Activated CD4-positive, alpha-beta memory T cell treated with anti-CD3 and anti-CD28 coated beads, Interleukin-2, amount 10 ng/mL, durations not matched to agents 7 days and 5 days (primary cell): ENCODE measurements at places on chromosomes 16 and 17. TPM values are rescaled to one million over a fixed set of nuclear protein-coding genes. Genes with fewer than 3 reads are reported as not detected.

TOX3 gene
- not detected for total RNA-seq

ZNF23 gene
- 7.3 TPM for total RNA-seq

OTOA gene
- total RNA-seq = 0.18 TPM

PSMC3IP gene
- total RNA-seq = 16.1 TPM

MRC2 gene
- 8.9 TPM for total RNA-seq

KRT9 gene
- total RNA-seq = not detected

GRCh38 chr16:2337431-2338296 lies 2.9 kb downstream of the ABCA3 start:
- peak; percentile 13 for DNase-seq
- H3K27ac ChIP-seq = no peak overlapping the region
- H3K4me3 ChIP-seq = peak overlapping the region; percentile 26
- H3K4me1 ChIP-seq = peaks cover 24% of the 10 kb centered on the region

- peak; percentile 60 for DNase-seq
- H3K4me3 ChIP-seq = peak overlapping the region; percentile 71
- peaks cover 23% of the 10 kb centered on the region for H3K36me3 ChIP-seq
Measured at GRCh38 chr16:3188925-3189825, 1.2 kb downstream of the OR1F1 start.

DNA sequence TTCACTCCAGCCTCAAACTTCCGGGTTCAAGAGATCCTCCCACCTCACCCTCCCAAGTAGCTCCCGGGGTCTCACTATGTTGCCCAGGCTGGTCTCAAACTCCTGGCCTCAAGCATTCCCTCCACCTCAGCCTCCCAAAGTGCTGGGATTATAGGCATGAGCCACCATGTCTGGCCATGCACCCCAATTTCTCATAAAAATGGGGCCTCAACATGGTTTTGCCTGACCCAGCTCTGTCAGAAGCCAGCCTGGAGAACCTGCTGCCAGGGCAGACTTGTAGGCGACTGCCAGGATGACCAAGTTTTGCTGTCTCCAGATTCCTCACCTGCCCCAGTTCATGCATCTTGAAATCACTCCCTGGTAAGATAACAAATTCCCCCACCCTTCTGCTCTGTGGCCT lies 82.9 kb downstream of the AIPL1 start:
- no peak for DNase-seq
- no peak overlapping the region for H3K27ac ChIP-seq
- peaks cover 28% of the 10 kb centered on the region for H3K27me3 ChIP-seq
- no peaks in the 10 kb centered on the region for H3K4me1 ChIP-seq

DNA sequence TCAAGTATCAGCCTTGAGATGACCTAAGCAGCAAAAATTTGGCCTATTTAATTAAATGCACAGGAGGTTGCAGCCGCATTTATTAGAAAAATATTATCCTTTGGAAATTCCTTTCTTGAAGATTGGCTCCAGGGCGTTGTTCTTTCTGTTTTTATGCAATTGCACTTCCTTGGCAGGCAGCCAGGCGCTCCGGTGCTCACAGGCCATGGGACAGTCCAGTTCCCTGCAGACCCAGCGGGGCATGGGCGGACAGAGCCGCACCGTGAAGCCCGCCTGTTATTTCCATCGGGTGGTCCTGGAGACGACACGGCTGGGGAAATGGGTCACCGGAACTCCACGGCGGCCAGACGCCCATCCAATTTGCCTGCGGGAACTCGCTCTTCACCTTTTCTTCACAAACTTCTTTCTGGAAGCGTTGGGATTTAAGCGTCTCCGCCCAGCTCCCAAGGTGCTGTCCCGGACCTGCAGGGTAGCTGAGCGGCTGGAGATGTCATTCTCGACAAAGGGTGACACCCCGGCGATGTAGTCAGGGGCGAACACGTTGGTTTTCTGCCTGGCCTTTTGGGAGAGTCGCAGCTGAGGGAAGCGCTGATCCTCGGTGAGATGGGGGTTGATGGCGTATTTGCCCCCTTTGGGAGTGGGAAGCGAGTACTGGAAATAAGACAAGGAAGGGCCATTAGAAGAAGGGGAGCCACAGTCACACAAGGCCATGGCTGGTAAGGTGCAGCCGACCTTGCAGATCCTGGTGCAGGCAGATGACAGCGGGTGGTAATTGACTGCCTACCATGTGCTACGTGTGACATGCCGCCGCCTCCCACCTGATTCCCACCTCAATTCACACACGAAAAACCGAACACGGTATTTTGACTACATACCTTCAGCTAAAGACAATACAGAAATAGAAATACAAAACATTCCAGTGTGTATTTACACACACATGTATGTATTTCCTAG lies 12.5 kb downstream of the NOB1 start:
- no peaks in the 10 kb centered on the region for H3K27me3 ChIP-seq
- H3K36me3 ChIP-seq = peaks cover 57% of the 10 kb centered on the region
- no peak overlapping the region for H3K4me3 ChIP-seq
- no peak for DNase-seq

DNA sequence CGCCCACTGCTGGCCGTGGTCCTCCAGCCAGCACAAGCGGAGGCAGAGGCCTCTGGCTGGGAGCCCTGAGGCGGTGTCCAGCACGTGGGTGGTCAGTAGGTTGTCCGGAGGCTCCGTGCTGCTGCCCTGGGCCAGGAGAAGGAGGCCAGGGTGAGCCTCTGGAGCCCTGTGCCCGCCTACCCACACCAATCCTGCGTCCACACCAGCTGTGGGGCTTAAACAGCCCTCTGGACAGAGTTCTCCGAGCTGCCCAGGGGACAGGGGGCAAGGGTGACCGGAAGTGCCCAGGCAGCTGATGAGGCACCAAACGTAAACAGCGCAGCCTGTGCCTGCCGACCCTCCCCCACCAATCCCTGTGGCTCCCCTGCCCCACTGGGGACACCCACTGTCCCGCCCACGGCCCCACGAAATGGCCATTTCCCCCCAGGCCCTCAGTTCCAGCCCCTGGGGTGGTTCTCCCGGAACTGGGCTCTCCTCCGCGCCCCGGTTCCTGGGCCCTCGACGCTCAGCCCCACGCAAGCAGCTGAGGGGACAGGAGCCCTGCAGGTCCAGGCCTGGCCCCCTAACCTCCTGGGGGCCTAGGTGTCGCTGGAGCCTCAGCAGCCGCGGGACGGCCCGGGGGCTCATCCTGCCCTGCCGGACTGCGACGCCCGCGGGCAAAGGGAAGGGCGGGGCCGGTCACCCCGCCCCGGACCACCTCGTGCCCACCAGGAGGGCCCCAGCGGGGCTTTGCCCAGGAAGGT lies 27.9 kb upstream of the DBNDD1 start:
- H3K4me3 ChIP-seq = no peak overlapping the region
- no peaks in the 10 kb centered on the region for H3K27me3 ChIP-seq
- no peaks in the 10 kb centered on the region for H3K36me3 ChIP-seq
- H3K4me1 ChIP-seq = peaks cover 3% of the 10 kb centered on the region

GRCh38 chr16:83953796-83954576 lies 946 bp downstream of the OSGIN1 start:
- peak; percentile 21 for DNase-seq
- peak overlapping the region; percentile 49 for H3K4me3 ChIP-seq
- no peak overlapping the region for H3K27ac ChIP-seq

DNA sequence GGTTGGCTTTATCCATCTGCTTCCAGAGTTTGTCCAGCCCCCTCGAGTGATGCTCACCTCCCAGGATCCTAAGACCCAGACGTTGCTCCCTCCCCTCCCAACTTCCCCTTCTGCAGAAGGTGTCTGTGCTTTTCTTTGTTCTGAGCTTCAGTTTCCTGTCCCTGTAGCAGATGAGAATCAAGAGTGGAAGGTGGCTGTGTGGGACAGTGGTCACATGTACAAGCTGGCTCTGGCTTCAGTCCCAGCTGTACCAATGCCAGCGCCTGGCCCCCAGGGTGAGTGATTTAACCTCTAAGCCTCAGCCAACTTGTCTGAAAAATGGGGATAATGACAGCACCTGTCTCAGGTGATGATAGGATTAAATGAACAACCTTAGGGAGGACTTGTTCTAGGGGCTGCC lies 7.7 kb downstream of the PRR15L start:
- H3K36me3 ChIP-seq = peaks cover 27% of the 10 kb centered on the region
- no peak overlapping the region for H3K27ac ChIP-seq
- no peaks in the 10 kb centered on the region for H3K27me3 ChIP-seq
- H3K4me3 ChIP-seq = no peak overlapping the region
- DNase-seq = no peak

DNA sequence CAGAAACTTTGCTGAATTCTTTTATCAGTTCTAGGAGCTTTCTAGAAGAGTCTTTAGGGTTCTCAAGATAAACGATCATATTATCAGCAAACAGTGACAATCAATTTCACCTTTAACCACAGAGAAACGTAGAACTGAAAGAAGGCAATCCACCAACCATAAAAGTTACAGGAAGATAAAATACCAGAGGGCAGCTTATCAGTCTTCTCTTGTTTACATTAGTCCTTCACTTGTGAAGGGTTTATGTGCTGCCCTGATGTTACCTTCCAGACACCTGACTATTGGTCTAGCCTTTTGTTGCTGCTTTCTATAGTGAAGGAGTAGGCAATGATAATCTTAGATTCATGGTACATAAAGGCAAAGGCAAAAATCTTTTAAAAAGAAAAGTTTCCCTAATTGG lies 73.2 kb upstream of the EFCAB3 start:
- no peak for DNase-seq
- no peak overlapping the region for H3K4me3 ChIP-seq
- peaks cover 43% of the 10 kb centered on the region for H3K27me3 ChIP-seq
- no peaks in the 10 kb centered on the region for H3K36me3 ChIP-seq

DNA sequence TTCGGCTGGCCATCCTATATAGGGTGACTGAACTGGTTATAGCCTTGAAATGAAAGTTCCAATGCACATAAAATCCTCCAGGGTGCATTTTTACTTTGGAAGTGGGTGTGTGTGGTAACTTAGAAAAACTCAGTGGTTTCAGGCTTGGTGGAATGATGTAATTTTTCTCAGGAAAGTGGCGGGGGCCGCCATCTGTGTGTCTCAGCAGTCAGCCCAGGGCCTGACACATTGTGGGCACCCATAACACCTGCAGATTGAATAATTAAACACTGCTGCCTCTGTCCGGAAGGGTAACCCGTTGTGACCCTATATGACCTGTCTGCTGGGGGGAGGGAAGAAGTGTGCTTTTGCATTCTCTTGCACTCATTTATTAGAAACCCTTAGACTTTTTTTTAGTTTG lies 2.2 kb upstream of the PDP2 start:
- no peak overlapping the region for H3K4me3 ChIP-seq
- peaks cover 65% of the 10 kb centered on the region for H3K4me1 ChIP-seq
- peak; percentile 57 for DNase-seq
- H3K36me3 ChIP-seq = peaks cover 9% of the 10 kb centered on the region
- no peaks in the 10 kb centered on the region for H3K27me3 ChIP-seq
- H3K27ac ChIP-seq = peak overlapping the region; percentile 64

DNA sequence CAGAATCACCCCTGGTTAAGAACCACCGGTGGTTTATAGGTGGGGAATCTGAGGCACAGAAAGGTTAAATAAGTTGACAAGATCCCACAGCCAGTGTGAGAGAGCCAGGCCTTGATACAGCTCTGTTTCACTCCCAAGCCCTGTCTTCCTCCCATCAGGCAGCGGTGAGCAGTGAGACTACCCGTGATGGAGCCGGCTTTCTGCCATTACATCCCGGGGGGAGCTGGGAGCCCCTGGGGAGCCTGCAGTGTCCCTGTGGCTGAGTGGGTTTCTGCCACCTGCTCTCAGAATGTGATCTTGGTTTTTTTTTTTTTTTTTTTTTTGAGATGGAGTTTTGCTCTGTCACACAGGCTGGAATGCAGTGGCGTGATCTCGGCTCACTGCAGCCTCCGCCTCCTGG lies 66.4 kb downstream of the ABCC1 start:
- H3K36me3 ChIP-seq = peaks cover 42% of the 10 kb centered on the region
- H3K4me3 ChIP-seq = no peak overlapping the region
- DNase-seq = no peak
- H3K4me1 ChIP-seq = peaks cover 11% of the 10 kb centered on the region

GRCh38 chr16:75761108-75761507 lies 34.8 kb upstream of the CPHXL start:
- no peaks in the 10 kb centered on the region for H3K27me3 ChIP-seq
- peaks cover 11% of the 10 kb centered on the region for H3K4me1 ChIP-seq
- H3K27ac ChIP-seq = peak overlapping the region; percentile 53
- no peaks in the 10 kb centered on the region for H3K36me3 ChIP-seq

DNA sequence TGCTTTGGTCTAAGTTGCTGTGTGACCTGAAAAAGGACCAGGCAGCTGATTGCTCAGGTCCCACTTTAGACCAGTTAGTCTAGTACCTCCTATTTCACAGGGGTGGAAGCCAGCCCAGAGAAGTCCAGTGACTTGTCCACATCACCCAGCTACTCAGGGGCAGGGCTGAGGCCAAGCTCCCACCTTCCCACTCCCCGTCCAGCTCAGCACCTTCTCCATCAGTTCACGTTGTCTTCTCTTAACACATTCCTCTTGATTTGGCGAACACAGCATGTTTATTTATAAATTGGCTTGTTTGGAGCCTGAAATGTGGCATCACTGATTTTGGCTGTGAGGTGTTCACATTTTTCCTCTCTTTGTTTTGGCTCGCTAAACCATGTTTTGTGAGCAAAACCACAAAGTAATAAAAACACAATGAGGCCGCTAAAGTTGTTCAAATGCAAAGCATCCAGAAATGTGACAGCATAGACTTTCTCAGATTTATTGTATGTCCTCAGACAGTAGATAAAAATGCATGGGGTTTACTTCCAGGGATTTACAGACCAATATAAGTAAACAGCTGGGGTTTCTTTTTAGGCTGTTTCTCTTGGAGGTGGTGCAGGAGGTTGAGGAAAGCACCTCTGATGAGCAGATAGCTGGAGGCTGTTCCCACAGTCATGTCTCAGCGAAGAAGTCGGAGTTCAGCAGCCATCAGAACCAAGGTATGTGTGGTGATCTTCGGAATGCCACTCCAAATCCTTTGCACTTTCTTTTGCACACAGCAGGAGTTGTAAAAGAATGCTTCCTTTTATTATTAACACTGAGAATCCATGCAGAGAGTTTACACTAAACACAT lies 88.4 kb downstream of the PLXDC1 start:
- H3K4me3 ChIP-seq = no peak overlapping the region
- no peaks in the 10 kb centered on the region for H3K36me3 ChIP-seq
- no peak overlapping the region for H3K27ac ChIP-seq
- DNase-seq = no peak
- H3K4me1 ChIP-seq = peaks cover 6% of the 10 kb centered on the region

- H3K4me1 ChIP-seq = peaks cover 61% of the 10 kb centered on the region
- DNase-seq = no peak
- no peaks in the 10 kb centered on the region for H3K27me3 ChIP-seq
- peaks cover 66% of the 10 kb centered on the region for H3K36me3 ChIP-seq
Measured at GRCh38 chr17:80793851-80794267, 197.8 kb upstream of the CHMP6 start.

DNA sequence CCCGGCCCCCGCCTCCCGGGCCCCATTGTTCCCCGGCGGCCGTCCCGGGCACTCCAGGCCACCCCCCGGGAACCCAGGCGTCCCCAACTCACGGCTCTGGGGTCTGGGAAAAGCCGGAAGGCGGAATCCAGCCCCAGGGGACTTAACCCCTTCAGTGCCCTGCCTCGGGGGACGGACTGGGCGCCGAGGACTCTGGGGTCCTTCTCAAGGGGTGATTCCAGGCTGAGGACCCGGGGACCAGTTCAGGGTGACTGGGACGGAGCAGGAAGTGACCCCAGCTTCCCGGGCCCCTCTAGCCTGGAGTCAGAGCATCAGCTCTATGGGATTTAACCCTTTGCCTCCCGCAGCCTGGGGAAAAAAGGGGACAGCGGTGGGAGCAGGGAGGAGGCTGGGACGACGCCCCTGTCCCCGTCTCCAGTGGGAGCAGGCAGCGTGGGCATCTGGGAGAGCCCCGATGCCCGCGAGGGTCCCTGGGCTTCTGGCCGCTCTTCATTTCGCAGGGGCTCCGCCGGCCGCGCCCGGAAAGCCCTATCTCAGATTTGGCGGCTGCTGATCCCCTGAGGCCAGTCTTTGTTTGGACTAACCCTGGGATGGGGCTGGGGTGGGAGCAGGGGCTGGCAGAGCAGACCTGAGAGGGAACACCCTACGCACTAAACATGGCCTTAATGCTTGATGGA lies at the start of gene ZNF629:
Gene ZNF629, minus strand, starts transcription at position 270 of the 677 bp plus-strand sequence. CDS start 2,723 bp downstream, outside the sequence.
- no peaks in the 10 kb centered on the region for H3K36me3 ChIP-seq
- H3K27me3 ChIP-seq = peaks cover 29% of the 10 kb centered on the region
- H3K4me1 ChIP-seq = peaks cover 10% of the 10 kb centered on the region
- H3K4me3 ChIP-seq = peak within 1 kb of the TSS; percentile 69
- no peak for DNase-seq
- H3K27ac ChIP-seq = no peak within 1 kb of the TSS
